IMR-90 (cell line): ENCODE measurements at places on chromosomes 11 and 22. TPM values are rescaled to one million over a fixed set of nuclear protein-coding genes. Genes with fewer than 3 reads are reported as not detected.
A peak's percentile ranks its signal among the peaks of the same experiment; 100 is the strongest.

Gene CRACR2B
- total RNA-seq: 0.28 and 0.54 TPM in 2 replicates

Gene CCT8L2
- not detected in 2 replicates for total RNA-seq

DNA sequence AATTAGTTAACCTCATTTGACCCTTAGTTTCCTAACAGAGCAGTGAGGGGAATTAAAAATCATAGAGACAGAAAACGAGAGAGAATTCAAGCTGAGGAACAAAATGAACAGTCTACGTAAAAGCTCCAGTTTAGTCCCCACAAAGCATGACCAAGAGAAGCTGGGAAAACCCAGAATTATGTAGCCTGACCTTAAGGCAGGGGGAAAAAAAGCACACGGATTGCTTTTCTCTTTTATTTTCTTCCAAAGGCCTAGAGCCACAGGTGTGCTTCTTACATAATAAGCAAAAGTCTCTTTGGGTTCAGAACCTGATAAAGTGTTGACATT, 514 bp upstream of the AMBRA1 start:
- no peak for DNase-seq

DNA sequence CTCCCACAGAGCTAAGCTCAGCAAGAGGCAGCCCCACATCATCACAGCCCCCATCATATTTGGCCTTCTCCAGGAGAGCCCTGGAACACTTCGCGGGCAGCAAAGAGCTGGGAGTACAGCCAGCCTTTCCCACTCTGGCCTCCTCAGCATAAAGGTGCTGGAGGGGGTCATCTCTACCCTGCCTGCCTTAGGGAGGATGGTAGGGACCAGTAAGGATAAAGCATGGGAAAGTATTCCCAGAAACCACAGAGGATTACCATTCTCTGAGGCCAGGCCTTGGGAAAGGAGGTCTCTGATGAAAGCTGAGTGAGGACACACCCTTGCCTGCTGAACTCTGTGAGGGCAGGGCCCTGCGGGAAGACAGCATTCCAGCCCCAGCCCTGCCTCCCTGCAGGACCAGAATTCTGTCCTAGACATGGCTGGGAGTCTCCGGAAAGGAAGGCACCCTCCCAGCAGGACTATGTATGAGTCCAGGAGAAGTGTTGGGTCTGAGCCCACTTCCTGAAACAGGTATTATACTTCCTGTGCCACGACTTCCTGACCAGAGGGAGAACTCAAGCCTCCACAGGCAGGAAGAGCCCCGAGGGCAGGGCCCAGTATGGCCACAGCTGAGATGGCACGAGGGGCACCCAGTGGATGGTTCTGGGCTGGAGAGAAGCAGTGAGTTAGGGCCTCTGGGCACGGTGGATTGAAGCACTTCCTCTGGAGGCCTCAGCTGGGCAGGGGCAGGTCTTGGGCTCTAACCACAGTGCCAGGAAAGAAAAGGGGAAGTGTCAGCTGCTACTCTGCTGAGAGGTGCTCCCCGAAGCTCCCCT, 12.9 kb upstream of the CASTOR1 start:
- DNase-seq: peak; percentile 59

- DNase-seq: no peak
Observed at GRCh38 chr11:73957654-73958361, 7.0 kb downstream of the DNAJB13 start.
